HTR-8/SVneo (cell line): ENCODE measurements at places on chromosomes 2 and 18.

GRCh38 chr2:10432311-10433181 is 15.6 kb downstream of the ODC1 start:
- DNase-seq: no peak

DNA sequence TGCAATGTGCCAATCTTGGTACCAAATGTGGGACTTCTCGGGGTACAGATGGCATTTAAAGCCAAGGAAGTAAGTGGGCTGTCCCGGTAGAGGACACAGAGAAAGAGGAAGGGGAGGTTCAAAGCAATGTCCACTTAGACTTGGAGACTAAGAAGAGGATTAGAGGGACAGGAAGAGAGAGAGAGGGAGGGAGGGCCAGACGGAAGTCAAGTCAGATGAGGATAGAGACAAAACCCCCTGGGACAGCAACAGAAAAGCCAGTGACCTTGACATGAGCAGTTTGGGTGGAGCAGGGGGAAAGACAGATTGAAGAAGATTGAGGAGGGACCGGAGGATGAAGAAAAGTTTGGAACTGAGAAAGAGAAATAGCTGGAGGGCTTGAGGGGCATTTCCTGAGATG is 164.5 kb downstream of the NCK2 start:
- DNase-seq: no peak

DNA sequence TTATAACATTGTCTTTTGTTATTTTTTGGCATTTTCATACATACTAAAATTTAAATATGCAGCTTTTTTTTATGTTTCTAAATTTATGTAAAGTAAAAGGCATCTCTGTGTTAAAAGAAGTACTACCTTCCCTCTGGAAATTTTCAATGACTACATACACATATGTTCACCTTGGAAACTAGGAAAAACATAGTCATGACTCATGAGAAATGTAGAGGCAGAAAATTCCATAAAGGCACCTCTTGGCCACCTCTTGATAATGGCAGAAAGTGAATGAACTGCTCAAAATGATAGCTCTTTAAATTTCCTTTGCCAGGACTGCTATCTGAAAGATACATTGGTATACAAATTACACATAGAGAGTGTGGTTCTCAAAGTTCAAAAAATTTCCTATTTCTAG is 889.1 kb upstream of the ZEB2 start:
- no peak for DNase-seq

GRCh38 chr18:78981989-78982620 is 2.5 kb downstream of the SALL3 start:
- no peak for DNase-seq

DNA sequence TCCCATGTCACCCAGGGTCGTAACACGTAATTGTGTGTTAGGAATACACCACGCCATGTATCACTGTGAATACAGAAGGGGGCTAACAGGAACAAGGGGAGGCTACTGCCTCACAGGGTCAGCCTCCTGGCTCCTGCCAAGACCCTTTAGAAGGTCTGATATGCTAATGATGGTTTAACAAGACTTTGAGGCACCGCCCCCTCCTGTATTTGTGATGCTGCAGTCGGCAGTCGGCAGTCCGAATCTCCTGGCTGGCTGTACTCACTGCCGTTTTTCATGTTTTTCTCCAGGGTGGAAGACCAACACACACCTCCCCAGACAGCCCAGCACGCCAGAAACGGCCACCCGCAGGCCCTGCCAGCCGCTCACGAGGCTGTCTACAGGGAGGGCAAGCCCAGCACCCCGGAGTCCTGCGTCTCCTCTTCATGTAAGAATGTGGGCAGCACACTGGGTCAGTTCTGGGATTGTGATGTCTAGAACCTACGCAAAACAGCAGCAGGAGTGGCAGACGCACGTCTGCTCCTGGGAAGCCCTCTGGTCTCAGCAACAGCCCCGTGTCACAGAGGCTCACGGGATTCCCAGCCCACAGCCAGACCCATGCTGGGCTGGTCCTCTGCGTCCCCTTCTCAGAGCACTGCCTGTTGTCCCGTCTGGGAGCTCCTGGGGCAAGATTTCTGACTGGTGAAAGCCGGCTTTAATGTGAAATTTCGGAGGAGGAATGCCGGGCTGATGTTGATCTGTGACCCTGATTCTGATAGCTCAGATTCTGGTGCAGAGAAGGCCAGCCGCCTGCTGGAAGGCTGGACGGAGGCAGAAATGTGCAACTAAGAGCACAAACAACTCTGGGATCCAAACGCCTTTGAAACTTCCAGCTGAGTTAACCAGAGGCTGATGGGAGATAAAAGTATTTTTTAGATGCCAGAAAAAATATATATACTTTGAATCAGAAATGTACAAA is 39.7 kb upstream of the B3GNT7 start:
- no peak for DNase-seq

DNA sequence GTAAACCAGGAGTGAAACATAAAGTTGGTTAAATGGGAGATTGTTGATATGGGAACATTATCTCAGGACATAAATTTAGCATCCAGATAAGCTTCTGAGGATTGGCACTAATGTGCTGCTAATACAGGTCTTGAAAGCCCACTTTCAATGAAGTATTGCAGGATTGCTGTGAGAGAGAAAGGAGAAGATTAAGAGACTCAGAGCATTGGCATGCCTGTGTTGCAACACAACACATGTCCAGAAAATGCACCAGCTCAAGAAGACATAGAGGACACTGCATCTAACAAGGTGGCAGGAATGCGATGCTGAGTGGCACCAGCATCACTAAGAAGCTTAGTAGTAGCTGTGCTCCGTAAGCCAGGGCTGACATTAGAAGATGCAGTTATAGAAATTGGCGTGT is 728.9 kb downstream of the SUCLG1 start:
- DNase-seq: no peak

GRCh38 chr2:168137510-168138180 is 109.8 kb downstream of the STK39 start:
- DNase-seq: no peak

DNA sequence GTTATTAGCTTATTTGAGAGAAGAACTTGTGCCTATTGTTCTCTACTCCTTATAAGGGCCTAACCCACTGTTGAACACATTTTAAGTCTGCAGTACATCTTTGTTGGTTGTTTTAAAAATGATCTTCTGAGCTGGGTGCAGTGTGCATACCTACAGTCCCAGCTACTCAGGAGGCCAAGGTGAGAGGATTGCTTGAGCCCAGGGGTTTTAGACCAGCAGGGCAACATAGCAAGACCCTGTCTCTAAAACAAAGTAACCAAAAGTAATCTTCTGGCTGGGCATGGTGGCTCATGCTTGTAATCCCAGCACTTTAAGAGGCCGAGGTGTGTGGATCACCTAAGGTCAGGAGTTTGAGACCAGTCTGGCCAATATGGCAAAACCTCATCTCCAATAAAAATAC is 25.8 kb upstream of the RAB10 start:
- no peak for DNase-seq

DNA sequence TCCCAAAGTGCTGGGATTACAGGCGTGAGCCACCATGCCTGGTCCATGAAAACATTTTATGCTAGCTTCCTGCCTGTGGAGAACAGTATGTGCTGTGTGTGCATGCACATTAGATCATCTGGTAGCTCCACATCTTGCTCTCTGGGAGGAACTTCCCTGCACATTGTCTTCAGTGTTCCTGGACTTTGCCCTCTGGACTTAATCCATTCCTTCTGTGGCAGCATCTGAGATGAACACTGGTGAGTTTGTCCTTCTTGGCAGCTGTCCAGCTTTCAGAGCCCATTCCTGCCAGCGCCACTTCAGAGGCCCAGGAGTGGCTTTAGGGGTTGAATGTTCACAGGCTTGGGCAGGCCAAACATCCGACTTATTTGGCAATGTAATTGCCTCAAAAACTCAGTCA is 65.2 kb downstream of the POU3F3 start:
- no peak for DNase-seq

GRCh38 chr2:113274432-113274831 is 4.3 kb downstream of the PAX8 start:
- no peak for DNase-seq
